Tongue (tissue), 3 donors: ENCODE measurements at places on chromosomes 11 and 22.

- DNase-seq: no peak
Observed at GRCh38 chr22:31757265-31757664, 3.4 kb downstream of the DEPDC5 start.

GRCh38 chr11:110123003-110123402, 29.8 kb downstream of the ZC3H12C start:
- DNase-seq: no peak

DNA sequence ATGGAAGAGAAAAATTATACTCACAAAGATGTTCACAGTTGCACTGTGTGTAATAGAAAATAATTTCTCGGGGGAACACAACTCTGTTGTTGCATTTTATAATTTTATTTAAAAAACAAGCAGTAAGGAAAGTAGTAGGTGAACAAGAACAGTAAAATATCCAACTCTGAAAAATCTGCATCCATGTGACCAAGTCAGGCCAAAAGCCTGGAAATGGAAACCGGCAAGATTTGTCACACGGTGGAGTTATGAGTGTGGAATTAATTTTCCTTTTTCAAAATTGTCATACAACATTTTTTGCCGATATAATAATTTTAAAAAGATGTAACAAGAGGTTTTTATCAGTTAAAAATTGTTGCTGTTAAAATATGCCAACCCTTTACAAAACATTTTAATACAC, 1421.5 kb downstream of the BRD1 start:
- no peak for DNase-seq

GRCh38 chr11:114322934-114323333, 26.7 kb downstream of the NNMT start:
- DNase-seq: no peak

GRCh38 chr22:39176143-39176713, 23.7 kb upstream of the CBX7 start:
- peak; percentile 84 for DNase-seq

- no peak for DNase-seq
Observed at GRCh38 chr11:105192115-105192514, 52.5 kb upstream of the CARD18 start.
